ENCODE measurements at places on chromosomes 2 and 18.

DNA sequence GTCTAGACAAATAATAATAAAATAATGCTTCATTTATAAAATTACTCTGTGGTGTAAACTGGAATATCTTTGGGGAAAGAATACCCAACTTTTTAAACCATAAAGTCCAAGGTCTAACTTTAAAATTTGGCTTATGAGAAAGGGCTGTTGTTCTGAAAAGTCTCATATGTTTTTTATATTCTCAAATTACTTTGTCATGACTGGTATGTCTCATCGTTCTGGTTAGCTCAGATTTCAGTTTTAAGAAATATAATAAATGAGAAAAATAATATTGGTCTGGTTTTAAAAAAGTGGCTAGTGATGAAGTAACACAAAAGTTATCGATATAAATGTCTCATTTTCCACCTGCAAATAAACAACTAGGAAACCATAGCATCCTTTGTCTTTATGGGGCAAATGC is 1658.1 kb downstream of the LRP1B start:
- no peak for DNase-seq

- no peak for DNase-seq
Observed at GRCh38 chr2:195594919-195595694, 61.9 kb upstream of the SLC39A10 start.

DNA sequence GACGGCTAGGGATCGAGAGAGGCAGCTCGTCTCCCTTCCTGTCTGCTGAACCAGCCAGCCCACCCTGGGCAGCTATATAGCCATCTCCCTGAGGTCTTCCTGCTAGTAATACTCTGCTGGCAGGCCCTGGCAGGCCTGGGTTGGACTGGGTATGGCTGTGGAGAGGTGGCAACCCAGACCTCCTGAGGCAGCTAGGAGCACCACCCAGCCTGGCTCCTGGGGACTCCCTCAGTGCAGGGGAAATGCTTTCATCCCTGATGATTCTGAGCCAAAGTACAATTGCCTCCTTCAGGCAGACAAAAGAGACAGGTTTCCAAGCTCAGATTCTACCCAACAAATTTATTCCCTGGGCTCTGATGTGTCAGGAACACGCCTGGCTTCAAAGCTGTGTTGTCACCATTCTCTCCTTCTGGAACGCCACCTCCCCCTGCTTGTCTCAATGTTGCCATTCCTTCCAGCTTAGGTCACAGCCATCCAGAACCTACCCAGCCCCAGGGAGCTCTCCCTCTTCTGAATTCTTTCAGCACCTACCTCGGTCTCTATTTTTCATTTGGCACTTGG is 4.7 kb upstream of the DNAJB2 start:
- no peak for DNase-seq

DNA sequence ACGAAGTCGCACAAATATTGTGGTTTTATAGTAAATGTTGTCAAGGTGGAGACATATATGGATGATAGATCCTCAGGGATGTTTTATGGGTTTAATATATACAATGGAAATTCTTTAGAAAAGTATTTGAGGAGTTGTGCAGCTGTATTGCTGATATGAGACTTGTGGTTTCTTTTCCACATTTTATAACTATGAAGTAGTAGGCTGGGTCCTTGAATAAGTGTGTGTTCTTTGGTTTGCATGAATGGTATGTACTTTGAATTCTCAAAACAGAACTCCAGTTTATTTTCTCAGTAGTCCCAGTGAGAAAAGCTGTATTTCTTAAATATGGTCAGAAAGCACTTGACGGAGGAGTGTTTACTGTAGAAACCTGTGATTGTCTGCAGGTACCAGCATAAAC is 42.4 kb downstream of the PLCL1 start:
- DNase-seq: no peak

GRCh38 chr2:172329416-172329773 is 98.0 kb upstream of the ITGA6 start:
- no peak for DNase-seq

DNA sequence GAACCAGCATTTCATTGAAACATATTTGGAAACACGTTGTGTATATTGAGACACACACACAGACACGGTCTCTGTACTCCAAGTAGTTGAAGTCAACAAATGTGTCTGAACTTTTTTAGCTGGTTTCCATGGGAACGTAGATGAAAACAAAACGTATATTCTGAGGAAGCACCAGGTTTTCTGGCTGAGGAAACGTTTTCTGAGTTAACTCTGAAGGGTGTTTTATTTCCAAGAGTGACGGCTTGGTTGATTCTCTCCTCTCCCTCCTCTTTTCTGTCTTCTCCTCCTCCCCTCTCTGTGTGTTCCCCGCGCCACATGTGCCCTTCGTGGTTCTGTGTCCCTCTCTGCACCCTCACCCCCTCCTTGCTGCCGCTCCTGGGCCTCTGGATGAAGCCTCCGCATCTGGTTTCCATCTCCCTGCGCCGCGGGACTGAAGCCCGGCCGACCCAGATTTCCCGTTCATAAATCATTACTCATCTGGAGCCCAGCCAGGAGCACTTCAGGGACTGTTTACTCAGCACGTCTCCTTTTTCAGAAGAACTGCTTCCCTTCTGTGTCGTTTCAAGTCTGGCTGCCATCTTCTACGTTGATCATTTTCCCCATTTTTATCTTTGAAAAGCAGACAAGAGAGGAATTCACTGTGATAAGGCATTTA is 122.7 kb downstream of the COL6A3 start:
- DNase-seq: peak; percentile 13

DNA sequence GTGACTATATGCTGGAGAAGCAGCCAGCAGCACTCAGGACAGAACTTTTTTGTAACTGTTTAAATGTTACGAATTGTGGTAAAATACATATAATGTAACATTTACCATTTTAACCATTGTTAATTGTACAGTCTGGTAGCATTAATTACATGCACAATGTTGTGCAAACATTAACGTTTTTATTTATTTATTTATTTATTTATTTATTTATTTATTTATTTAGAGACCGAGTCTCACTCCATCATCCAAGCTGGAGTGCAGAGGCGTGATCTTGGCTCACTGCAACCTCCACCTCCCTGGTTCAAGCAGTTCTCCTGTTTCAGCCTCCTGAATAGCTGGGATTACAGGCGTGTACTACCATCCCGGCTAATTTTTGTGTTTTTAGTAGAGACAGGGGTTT is 88.7 kb upstream of the TEX51 start:
- no peak for DNase-seq

DNA sequence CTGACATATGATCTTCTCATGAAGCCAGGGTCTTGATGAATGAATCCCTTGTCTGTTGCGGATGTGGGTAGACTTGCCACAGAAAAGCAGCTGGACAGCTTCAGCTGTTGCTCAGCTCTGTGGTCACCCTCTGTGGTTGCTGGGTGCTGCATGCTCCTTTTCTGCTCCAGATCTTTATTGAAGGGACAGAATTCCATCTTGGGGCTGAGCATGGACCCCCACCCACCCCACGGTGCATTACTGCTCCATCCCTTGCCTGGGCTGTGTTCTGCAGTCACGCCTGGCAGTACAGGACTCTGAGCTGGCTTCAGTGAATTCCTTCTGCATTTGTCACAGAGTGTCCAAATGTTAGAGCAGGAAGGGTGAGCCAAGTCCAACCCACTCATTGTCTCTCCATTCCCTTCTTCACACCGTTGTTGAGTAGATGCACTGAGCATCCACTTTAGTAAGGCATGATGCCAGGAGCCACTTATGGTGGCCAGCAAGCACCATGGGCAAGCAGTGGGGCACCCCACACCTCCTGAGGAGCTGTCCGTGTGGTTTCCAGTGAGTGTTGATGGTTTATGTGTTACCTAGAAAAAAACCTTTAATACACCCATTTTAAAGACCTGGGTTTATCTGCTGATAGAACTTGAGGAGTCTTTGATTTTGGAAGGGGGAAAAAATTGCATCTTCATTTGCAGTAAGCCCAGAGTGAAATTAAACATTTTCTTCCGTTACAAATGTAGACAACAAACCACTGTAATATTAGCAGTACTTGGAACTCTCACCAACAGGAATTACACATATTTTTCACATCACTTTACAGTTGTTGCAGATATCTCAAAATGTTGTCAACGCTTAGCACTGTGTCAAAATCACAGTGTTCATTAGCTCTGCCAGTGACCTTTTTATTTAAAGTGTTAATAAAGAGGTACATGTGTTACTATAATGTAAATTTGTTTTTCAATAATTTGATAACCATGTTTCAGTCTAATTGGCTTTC is 14.7 kb upstream of the ITGB6 start:
- DNase-seq: no peak

DNA sequence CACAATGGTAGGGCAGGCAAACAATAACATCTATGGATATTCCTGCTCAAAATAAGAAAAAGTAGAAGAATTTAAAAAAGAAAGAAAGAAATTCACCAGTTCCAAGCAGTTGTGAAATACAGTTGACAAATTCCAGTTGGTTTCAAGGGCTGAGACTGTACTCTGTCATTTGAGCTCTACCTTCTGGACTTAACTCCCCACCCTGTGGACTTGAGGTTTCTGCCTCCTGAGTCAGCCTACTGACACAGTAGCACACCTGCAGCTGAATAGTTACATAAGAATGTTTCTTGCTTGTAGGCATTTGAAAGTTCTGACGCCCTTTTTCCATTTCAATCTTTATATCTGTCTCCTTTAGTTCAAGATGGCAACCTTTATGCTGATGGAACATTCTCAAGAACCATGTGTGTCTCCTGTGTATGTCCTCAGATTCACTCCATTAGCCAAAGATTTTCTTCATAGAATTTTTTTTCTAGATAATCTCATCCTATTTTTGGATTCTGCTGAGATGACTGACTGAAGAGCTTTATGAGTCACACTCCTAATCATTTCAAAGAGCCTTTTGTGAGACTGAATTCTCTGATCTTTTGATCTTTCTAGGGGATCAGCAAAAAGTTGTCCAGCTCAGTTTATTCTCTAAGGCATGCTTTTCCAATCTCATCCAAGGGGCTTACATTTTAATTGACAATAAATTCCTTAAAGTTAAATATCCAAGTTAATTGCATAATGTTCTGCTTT is 19.1 kb downstream of the NETO1 start:
- no peak for DNase-seq

GRCh38 chr18:58057291-58057965 is 13.4 kb downstream of the NEDD4L start:
- no peak for DNase-seq

DNA sequence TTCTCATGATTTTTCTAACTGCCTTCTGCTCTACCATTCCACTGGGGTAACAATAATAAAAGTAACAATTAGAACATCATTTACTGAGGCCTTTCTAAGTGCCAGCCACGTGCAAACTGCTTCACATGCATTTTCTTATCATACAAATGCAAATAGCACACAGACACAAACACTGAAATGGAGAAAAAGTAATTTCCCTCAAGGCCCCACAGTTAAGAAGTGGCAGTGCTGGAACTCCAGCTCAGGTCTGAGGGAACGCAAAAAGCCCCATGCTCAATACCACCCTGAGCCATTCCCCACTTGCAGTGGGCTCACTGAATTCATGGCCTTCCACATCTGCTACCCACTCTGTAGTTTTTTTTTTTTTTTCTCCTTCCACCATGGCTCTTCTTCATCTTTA is 140.6 kb downstream of the UPP2 start:
- DNase-seq: no peak

GRCh38 chr18:56662902-56663301 is 11.7 kb downstream of the WDR7 start:
- no peak for DNase-seq

- peak; percentile 56 for DNase-seq
Observed at GRCh38 chr2:54558188-54559005, 102.3 kb downstream of the SPTBN1 start.
